ENCODE measurements at places on chromosomes 2 and 18.

DNA sequence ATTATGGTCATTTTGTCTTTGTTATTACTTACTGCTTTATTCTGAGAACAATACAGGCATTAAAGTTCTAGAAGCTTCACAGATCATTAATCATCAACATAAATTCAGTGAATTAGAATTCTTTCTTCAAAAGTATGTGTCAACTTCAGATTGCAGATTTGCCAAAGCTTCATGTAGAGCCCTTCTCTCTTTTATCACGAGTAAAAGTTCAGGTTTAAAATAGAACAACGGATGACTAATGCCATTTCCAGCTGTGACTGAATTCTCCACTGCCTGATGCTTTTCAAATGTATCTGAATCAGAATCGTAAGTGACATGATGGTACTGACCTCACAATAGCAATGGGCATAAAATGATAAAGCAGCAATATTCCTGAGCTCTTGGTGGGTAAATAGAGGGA, 116.0 kb downstream of the ABCA12 start:
- DNase-seq = peak; percentile 3

- DNase-seq = no peak
Observed at GRCh38 chr18:36191286-36191685, 4.0 kb downstream of the MOCOS start.

DNA sequence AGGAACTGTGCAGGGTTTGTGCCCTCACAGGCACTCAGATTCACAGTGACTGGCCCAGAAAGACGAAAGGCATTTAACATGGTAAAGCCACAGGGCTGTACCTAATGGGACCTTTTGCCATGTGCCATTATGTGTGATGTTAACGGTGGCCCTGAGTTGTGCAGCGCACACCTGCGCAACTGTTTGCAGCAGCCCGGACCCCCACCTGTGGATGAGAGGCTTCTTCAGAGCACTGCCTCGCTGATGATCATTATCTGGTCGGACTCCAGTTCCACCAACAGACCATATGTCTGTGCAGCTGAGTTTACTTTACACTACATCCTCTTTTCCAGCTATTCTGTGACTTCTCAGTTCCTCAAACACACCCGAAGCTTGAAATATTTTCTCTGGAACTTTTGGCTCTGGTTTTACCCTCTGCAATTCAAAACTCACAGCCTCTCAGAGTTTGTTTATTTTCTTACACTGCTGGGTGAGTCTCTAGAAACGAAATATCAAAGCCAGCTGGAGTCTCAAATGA, 35.6 kb upstream of the UBE2F start:
- no peak for DNase-seq

DNA sequence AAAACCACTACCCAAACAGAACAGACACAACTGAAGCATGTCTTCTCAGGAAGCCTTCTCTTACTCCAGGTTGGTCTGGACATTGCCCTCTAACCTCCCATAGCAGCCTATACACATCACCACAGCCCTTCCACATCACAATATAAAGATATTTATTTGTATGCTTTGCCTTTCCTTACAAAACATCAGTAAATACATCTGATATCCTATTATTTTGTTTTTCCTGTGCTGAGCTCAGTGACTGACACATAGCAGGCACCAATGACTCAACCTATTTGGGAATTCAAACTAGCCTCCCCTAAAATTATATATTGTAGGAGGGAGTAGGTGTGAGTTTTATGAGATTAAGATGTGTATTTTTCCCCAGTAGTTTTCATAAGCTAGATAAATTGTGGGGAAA, 28.8 kb downstream of the SLC40A1 start:
- DNase-seq = no peak

DNA sequence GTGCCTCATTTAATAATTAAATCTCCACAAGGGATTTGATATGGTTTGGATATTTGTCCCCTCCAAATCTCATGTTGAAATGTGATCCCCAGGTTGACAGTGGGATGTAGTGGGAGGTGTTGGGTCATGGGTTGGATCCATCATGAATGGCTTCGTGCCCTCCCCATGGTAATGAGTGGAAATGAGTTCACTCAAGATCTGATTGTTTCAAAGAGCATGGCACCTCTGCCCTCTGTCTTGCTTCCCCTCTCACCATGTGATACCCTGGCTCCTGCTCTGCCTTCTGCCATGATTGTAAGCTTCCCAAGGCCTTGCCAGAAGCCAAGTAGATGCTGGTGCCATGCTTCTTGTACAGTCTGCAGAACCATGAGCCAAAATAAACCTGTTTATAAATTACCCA, 15.0 kb upstream of the RAB27B start:
- DNase-seq = no peak

DNA sequence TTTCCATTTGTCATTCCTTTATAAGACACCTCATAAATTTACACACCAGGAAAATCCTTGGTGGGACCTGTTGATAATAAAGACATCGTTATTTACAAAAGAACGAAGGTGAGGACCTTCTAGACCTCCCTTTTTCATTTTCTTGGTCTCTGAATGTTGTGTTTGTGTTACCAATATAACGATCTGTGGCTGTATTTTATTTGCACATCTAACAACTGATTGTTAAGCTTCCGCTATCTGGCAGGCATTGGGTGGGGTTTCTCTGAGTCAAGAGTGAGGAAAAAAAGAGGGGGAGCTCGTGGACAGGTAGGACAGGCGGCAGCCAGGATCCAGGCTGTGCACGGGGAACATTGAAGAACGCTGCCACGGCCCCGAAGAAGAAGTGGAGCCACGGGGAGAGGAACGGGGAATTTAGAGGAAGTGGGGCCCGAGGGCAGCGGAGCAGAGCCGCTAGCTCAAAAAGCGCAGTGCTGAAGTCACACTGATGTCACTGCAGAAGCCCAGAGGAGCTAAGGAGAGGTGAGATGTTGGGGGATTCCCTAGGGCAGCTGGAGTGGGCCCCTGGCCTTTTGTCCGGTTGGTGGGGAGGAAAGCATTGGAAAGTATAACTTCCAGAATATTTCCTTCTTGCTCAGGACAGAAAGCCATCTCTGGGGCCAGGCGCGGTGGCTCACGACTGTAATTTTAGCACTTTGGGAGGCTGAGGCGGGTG, 20.9 kb upstream of the DNMT3A start:
- DNase-seq = no peak

GRCh38 chr18:26768385-26768784, 97.1 kb downstream of the AQP4 start:
- no peak for DNase-seq

- DNase-seq = no peak
Observed at GRCh38 chr2:48162742-48163141, 256.4 kb upstream of the FBXO11 start.

DNA sequence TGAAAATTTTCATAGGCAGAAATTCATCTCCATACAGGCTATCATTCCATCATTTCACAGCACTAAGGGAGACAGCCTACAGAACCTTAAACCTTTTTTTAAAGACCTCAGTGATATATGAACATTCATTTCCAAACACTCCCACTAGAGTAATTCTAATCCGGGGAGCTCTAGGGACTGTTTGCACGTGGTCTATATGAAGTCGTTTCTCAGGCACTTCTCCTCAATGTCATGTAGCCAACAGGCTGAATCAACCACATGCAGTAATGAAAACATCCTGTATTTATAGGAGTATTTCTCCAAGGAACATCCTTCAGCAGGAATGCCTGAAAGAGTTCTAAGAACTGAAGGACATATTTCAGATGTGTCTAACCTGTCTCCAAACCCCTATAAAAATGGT, 97.3 kb upstream of the CREB1 start:
- DNase-seq = peak; percentile 21

DNA sequence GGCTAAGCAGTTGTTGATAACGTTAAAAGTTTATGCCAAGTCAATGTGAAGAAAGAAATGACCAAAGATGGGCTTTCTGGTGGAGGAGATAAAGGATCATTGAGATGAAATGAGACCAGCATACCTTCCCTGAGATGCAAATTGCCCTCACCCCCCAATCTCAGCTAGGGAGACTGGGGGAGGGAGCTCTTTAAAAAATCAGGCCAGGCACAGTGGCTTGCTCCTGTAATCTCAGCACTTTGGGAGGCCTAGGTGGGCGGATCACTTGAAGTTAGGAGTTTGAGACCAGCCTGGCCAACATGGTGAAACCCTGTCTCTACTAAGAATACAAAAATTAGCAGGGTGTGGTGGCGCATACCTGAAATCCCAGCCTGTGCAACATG, 30.9 kb upstream of the KCMF1 start:
- no peak for DNase-seq

DNA sequence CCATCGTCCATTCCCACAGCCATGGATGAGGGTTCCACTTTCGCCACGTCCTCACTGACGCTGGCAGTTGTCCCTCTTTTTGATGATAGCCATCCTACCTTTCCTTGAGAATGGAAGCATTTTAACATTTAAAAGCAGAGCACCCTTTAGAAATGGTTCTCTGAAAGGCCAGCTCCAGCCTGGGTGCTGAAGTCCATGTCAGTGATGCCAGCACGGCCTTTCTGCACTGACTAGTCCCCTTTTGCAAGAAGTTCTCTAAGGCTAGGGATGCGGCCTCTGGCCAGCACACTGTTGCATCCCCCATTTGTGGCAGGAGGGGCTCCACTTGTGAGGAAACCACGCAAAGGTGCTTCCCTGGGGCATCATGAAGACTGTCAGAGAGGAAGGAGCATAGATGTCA, 203.5 kb downstream of the MGAT5 start:
- DNase-seq = no peak

Data from cardiac fibroblast (primary cell).